Activated T-helper 1 cell treated with anti-CD3 and anti-CD28 coated beads, Interleukin-12 subunit alpha, Interleukin-12 subunit beta, Interleukin-2, Interleukin-4 antibody, amounts not matched to agents 30 ng/mL and 10 ng/mL and 1 ng/mL, durations not matched to agents 14 hours and 24 hours and 36 hours (primary cell): ENCODE measurements at places on chromosomes 4 and X. TPM values are rescaled to one million over a fixed set of nuclear protein-coding genes. Genes with fewer than 3 reads are reported as not detected.

The SYNPO2 gene
- total RNA-seq: 0.12 and 0.26 TPM in 2 replicates

The CENPU gene
- 78.3 and 80.3 TPM in 2 replicates for total RNA-seq

The NHS gene
- 8.1 and 11.1 TPM in 2 replicates for total RNA-seq

The VEGFC gene
- total RNA-seq: not detected in 2 replicates

The SFRP2 gene
- not detected in 2 replicates for total RNA-seq

The UVSSA gene
- total RNA-seq: 25.8 and 27.5 TPM in 2 replicates

The DRP2 gene
- 0.23 and 0.39 TPM in 2 replicates for total RNA-seq

The MAGEC2 gene
- total RNA-seq: not detected in 2 replicates

The MGARP gene
- total RNA-seq: 0.15 TPM in 1 of 2 replicates, not detected in the other

The SAT1 gene
- total RNA-seq: 71.8 and 74.8 TPM in 2 replicates

The DKK2 gene
- not detected in 2 replicates for total RNA-seq

The GAGE13 gene
- total RNA-seq: not detected in 2 replicates

The CCDC158 gene
- not detected in 2 replicates for total RNA-seq
